ENCODE measurements at places on chromosomes 5 and 9. TPM values are rescaled to one million over a fixed set of nuclear protein-coding genes. Genes with fewer than 3 reads are reported as not detected.
A peak's percentile ranks its signal among the peaks of the same experiment; 100 is the strongest.

- DNase-seq: peak; percentile 36
Measured at GRCh38 chr9:131296460-131296859, 6.9 kb downstream of the PLPP7 start.

- DNase-seq: no peak
Measured at GRCh38 chr9:34087370-34087769, 38.7 kb upstream of the UBAP2 start.

- no peak for DNase-seq
Measured at GRCh38 chr9:35797311-35798109, 6.1 kb downstream of the NPR2 start.

- DNase-seq: no peak
Measured at GRCh38 chr5:170277867-170278281, 19.7 kb downstream of the LCP2 start.

GRCh38 chr5:93583768-93584595, 960 bp downstream of the NR2F1 start:
- no peak for DNase-seq

DNA sequence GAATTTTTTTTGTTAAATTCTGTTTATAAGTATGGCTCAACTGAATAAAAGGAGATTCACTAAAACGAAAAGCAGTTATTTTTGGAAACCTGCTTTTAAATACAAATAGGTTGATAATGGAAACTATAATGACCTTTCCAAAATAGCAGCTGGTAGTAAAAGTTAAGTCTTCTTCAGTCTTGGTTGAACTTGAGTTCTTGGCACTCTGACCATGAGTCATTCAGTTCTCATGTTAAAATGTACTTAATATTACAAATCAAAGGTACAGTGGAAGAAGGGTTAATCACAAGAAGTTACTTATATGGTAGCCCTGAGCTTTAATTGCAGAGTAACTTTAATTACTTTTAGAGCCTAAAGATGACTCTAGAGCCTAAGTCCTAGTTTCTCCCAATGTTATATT, 62.1 kb downstream of the KLF9 start:
- DNase-seq: peak; percentile 48

GRCh38 chr5:8861764-8862163, 684.1 kb downstream of the SEMA5A start:
- DNase-seq: peak; percentile 21

DNA sequence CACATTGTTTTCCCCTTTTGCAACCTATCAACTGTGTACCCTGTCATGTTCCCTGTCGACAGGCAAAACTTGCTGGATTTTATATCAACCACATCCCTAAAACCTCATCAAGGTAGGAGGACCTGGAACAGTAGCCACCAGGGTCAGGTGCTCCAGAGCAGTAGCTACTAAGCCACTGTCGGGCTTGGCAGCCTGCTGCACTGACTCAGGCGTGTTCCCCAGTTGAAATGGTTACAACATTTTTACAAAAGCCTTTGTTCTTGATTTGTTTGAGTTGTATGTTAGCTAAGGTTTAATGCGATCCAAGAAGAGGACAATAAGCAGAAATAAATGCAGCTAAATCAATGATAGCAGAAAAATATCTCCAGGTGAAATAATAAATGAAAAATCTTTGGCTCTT, 407.4 kb upstream of the TLE4 start:
- no peak for DNase-seq

- no peak for DNase-seq
Measured at GRCh38 chr5:132011622-132012343, at the start of gene ACSL6. ACSL6 (minus strand) TSS chr5:132011658; CDS start chr5:132011553, 105 bp downstream.

DNA sequence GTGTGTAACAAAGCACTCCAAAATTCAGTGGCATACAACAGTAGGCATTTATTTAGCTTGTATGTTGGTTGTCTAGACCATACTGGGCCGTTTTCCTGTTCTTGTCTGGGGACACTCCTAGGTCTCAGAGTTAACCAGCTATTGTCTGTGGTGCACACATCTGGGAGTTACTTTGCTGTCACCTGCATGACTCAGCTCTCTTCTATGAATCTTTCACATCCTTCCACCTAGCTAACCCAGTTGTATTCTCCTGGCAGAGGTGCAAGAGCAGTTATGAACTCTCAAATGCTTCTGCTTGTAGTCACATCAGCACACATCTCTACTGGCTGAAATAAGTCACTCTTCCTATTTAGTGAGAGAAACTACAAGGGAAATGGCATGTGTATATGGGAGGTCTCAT, 138.1 kb downstream of the BAAT start:
- no peak for DNase-seq

- DNase-seq: no peak
Measured at GRCh38 chr9:130039528-130040147, 3.4 kb downstream of the FNBP1 start.

DNA sequence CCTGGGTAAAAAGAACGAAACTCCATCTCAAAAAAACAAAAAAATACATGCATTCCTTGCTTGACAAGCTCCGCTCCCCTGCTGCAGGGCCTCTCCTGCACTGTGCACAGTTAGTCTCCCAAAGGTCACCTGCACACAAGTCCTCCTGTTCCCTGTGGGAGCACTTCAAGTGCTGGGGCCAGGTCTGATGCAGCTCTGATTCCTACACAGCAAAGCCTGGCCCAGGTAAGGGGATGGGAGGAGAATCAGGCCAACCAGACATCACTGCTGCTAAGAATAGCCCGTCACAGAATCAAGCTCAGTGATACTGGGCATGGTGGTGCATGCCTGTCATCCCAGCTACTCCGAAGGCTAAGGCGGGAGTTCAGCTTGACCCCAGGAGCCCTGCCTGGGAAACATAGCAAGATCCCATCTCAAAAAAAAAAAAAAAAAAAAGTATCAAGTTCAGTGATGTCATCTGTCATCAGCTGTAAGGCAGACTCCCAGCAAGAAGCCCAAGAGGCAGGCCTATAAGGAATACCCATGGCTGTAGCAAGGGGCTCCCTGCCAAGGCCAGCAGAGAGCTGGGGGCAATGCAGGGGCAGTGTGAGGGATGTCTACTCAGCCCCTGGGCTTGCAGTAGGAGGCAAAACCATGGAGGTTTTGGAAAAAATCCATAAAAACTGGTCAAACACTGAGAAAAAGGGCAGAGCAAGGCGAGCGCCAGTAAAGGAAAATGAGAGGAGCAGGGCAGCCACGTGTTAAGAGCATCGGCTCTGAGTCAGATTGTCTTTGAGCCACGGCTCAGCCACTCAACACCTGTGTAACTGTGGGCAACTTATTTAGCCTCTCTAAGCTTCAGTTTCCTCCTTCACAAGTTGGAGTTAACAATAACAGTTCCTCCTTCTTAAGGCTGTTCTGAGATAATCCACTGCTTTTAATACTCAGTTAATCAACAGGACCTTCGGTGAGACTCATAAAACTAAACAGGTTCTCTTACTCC, 3.2 kb downstream of the TPM2 start:
- DNase-seq: peak; percentile 37

DNA sequence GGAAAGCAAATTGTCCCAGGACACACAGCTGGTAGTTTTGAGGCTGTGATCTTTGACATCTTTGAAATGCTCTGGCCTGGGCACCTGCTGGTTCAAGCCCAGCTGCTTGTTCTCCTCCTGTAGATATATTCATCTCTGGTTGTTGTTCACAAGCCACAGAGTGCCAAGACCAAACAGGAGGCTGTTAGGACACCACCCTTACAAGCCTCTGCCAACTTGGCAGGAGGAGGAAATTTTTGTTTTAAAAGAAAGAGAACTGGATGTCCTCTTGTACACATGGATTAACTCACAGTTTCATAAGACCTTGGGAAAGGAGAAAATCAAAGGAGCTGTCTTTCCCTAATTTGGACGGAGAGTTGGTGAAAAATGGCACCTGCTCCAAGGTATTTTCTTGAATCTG, 8.5 kb upstream of the ZFP62 start:
- no peak for DNase-seq

CTNNAL1 gene
- total RNA-seq: 155 TPM

PCDHA5 gene
- under 0.01 TPM for total RNA-seq

GRM6 gene
- not detected for total RNA-seq

LSM11 gene
- 5.6 TPM for total RNA-seq

Measured in fibroblast of villous mesenchyme (primary cell).